ENCODE measurements at places on chromosomes 4 and X.

GRCh38 chr4:104906276-104906675 is 240.4 kb upstream of the TET2 start:
- no peak for DNase-seq

GRCh38 chr4:5462896-5463295 is 245.5 kb downstream of the EVC2 start:
- no peak for DNase-seq

DNA sequence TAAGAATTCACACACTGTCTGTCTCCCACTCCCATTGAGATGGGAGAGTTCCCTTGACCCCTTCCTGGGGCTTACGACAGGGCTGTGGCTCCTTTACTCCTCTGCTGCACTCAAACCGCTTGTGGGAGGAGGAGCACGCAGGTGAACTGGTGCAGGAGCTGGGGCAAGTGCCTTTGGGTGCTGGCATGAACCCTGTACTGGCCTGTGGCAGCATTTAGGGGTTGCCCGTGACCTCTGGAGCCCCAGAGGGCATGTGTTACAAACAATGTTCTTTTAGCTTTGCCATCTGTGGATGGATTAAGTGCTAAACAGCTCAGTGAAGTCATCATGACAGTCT is 21.8 kb upstream of the FTHL17 start:
- DNase-seq: no peak

DNA sequence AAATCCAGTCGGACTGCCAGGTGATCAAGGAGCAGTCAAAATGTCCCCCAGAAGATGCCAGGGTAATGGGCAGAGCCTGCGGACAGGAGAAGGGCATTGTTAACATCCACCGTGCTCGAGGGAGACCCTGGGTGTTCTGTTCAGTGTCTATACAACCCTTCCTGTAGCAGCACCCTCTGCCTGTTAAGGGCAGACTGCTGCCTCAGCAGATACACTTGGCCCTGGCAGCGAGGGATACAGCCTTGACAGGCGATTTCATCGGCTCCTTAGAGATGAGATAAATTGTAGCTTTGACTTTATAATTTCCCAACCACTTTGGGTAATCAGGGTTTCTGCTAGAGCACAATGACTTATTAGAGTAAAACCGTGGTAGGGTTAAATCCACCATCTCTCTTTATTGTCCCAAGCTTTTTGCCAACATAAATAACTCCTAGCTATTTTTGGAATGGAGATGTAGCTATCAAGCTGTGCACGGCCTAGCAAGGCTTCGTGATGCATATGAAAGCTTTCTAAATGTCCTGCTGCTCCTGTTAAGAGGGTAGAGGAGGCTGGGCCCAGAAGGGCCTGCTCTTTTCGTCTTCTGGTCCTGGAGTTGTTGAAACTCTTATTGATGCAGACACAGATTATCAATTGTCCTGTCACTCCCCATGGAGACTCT is 195.9 kb downstream of the CPEB2 start:
- DNase-seq: no peak

DNA sequence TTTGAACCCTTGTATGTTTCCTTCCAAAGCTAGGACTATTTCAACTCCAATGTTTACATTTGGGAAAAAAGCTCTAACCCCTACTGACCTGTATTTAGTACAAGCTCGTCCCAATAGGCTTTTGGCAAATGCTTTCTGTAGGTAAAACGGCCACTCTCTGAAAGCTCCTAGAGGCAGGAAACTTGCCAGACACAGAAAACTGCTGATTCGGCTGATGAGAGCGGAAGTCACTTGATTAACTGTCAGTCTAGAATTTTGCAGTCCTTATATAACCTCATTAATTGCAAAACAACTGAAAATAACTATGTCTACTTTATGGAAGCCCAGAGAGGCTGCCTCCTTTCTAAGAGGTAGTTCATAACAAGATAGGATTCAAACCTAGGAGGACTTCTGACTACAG is 108.1 kb downstream of the TSPAN7 start:
- no peak for DNase-seq

GRCh38 chr4:158845311-158846041 is 76.7 kb downstream of the FNIP2 start:
- no peak for DNase-seq

GRCh38 chrX:113743069-113743468 is 840.8 kb upstream of the HTR2C start:
- DNase-seq: no peak

DNA sequence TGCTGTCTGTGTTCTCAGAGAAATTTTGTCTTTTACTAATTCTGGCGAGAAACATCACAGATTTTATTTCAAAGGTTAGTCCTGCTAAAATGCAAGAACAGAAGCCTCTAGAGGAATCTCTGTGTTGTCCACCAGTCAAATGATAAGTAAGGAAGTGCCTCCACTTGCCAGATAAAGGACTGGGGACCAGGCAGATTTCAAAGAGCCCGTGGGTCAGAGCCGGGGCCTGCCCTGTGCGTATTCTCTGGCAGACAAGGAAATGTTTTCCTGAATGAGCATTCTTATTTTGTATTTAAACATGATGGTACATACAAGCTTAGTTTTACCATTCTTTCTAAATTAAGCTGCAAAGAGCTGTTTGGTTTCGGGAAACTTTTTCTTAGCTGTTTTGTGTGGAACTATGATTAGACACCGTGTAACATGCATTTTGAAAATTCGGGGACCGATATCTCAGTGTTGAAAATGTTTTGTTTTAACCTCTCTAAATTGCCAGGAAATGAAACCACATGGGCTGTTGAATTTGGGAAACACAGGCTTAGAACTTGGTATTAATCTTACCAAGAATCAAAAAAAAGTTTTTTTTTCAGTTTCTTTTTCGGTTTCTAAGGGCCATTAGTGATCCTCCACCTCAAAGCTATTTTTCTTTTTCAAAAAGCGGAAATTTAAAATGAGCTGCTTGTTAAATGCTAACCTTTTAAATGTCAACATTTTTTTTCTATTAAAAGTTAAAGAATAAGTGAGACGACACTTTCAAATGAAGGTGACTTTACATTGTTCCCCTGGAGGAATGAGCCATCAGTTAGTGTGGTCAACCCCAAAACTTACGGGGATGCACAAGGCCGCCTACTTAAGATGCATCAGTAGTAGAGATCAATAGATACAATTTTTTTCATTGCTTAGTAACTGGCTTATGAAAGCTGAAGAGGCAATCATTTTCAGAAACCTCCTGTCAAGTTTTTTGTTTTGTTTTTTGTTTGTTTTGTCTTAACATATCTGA is 89.6 kb upstream of the MTM1 start:
- no peak for DNase-seq

DNA sequence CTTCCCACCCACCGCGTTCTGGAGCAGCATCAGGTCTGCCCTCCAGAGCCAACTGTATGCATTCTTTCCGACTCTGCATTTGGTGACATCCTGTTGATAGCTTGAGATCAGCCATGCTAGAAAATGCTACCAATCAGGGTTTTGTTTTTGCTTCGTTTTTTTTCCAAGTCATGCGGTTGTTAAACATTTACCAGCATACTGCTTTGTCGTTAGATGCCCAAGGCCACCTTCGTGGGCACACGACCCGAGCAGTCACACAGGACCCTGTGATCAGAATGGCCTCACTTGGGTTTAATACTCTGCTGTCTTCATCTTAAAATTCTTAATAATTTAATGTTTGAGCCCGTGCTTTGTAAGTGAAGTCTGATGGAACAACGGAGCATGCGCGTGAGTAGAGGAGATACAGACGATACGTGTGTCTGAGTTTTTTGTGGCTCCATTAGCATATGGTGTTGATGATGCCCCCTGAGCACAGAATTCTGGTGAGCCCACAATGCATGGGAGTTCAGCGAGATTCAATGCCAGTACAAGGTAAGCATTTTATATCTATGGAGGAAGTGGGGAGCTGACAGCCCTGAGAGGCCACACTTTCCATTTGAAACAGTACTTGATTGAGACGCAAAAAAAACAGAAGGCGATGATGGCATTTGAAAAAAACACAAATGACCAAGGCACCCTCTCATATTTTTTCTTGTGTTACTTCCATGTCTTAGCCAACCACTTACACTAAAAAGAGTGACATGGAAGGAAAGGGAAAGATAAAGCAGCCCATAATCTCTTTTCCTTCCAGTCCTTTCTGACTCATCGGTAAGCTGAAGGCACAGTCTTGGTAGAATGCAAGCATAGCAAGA is 323.6 kb downstream of the BCOR start:
- no peak for DNase-seq

- no peak for DNase-seq
Measured at GRCh38 chr4:158624889-158625478, 46.7 kb downstream of the C4orf46 start.
